ENCODE measurements at places on chromosomes 12 and 14.

- DNase-seq = peak; percentile 65
Measured at GRCh38 chr14:98345161-98345560, 926.8 kb downstream of the BCL11B start.

- DNase-seq = no peak
Measured at GRCh38 chr12:71703206-71703605, 17.3 kb downstream of the TMEM19 start.

- DNase-seq = no peak
Measured at GRCh38 chr12:95151821-95152220, 65.4 kb downstream of the FGD6 start.

DNA sequence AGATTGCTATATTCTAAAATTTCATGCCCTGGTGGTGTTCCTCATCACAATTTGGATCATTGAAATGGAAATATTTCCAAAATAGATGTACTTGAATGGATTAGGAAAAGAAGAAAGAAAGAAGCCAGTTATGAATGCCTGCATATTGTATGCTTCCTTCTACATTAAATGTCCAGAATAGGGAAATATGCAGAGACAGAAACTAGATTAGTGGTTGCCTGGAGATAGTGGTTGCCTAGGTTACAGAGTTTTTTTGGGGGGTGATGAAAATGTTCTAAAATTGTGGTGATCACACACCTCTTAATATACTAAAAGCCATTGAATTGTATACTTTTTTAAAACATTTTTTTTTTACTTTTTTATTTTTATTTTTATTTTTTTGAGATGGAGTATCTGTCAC, 18.0 kb downstream of the TUBA1A start:
- no peak for DNase-seq

GRCh38 chr12:84276215-84276614, 636.4 kb downstream of the SLC6A15 start:
- DNase-seq = no peak

DNA sequence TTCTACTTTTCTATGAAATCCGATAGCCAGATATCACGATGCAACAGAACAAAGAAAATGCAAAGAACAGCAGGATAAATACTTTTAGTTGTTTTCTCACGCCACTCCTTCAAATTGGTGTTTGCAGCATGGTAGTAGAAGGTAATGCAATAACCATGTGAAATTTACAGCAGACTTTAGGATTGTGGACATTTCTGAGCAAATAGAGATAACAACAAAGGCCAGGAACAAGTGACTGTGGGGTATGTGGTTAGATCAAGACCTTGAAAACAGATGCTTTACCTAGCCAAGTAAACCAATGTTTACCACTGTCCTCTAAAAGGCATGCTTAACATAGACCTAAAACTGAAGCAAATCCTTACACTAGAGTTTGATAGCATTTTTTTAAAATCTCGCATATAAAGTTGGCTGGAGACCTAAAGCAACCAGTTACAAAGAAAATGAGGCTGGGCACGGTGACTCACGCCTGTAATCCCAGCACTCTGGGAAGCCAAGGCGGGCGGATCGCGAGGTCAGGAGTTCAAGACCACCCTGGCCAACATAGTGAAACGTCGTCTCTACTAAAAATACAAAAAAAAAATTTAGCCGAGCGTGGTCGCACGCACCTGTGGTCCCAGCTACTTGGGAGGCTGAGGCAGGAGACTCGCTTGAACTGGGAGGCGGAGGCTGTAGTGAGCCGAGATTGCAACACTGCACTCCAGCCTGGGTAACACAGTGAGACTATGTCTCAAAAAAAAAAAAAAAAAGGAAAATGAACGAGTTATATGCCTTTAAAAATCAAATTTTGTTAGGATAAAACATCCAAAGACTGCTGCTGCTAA, 123.2 kb upstream of the FOXN3 start:
- peak; percentile 58 for DNase-seq

- DNase-seq = peak; percentile 34
Measured at GRCh38 chr12:52307836-52308805, 13.1 kb downstream of the KRT83 start.

GRCh38 chr14:86357119-86357518, 827.2 kb downstream of the FLRT2 start:
- DNase-seq = no peak

DNA sequence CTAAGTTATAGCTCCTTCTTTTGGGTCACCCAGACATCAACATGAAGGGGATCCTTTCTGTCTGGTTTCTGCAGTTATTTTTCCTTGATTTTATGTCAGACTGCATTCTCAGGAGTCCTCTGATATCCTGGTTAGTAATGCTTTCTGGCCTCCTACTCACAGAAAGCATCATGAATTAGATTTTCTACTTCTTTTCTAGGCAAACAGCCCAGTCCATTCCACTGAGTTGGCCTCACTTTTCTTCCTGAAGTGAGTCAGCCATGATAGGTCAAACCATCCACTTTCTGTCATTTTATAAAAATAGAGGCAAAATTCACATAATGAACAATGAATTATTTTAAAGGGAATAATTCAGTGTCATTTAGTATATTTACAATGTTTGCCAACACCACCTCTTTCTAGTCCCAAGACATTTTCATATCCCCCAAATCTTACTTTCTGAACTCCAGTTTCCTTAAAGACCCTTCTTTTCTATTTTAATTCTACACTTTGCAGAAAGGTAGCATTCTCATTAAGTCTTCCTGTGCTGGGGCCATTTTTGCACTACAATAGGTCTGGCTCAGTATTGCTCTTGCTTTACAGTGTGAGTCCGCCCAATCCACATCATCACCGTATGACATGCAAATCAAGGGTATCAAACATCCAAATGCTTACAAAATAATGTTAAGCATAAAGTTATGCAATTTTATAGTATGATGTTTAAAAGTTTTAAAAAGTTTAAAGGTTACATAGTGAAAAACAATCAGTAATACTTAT, 95.1 kb downstream of the UNC79 start:
- DNase-seq = peak; percentile 62

- peak; percentile 39 for DNase-seq
Measured at GRCh38 chr12:16347391-16348298, at the start of gene MGST1. Gene MGST1 (plus strand): TSS chr12:16347645. CDS start chr12:16354253, 6,608 bp downstream.

GRCh38 chr12:103778781-103779180, 62.3 kb downstream of the NT5DC3 start:
- DNase-seq = no peak

DNA sequence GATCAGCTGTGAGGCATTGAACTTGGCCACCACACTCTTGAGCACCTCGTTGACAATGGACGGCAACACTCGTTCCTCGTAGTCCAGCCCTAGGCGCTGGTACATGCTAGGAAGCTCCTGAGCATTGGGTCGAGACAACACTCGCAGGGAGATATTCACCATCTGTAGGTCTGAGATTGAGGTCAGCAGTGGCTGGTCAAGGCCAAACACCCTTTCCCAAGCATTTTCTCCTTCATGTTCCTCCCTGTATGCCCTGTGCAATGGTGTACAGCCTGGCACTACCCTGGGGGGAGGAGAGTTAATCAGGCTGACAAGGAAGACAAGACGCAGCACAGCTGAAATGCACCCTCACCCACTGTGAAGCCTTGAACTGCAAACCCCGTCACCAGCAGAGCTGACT, 2.0 kb downstream of the PHB2 start:
- no peak for DNase-seq

DNA sequence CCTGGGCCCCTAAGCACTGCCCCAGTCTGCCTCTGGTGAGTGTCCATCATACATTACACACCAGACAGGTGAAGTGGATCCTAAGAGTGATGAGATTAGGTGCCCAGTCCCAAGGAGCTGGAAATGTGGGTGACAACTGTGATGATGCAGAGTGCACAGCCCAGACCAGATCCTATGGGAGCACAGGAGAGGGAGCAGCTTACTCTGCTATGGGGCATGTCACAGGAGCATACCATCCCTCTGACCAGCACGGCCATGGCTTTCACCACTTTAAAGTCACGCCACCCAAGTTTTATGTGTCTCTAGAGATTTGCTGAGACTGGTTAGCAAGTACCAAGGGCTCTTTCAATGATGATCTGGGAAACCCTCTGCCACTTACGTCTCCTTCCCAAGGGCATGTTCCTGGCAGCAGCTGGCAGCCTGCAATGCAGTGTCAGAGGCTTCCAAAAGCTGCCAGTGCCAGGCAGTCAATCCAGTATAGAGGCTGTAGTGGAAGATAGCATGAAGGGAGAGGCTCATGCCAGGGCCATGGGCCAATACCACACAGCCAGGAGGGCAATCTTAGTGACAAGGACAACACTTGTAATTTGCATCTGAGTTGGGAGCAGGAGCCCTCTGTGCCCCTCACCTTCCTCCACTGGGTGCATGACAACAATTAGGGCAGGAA, 40.2 kb downstream of the STAB2 start:
- DNase-seq = no peak

GRCh38 chr12:93790472-93791152, 113.4 kb downstream of the CRADD start:
- DNase-seq = peak; percentile 90

DNA sequence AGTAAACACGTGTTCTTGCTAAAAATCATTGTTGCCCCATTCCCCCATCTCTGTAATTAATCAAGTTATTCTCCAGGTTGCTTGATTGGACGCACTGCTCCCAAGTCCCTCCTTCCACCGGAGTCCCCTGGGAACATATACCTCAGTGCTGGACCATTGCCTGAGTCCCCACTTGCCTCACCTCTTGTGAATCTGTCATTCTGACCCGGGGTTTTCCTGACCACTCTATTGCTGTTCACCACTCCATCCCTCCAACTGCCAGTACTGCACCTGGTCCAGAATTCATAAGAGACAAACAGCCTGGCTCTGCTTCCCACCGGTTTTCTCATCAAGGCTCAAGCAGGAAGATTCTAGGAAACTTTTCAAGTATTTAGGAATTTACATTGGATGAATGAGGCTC, 555.9 kb downstream of the VRK1 start:
- DNase-seq = no peak

DNA sequence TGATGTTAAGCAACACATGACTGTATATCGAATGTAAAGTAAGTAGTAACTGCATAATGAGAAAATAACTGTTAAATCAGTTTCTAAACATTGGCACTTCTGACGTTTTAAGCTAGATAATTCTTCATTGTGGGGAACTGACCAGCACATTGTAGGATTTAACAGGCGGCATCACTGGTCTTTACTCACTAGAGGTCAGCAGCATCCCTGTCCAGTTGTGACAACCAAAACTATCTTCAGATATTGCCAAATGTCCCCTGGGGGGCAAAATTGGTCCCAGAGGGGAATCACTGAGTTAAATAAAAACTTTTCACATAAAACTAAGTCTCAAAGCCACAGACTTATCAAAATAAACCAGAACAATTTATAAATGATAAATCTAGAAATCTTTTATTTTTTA, 65.3 kb downstream of the BLTP3B start:
- no peak for DNase-seq

- DNase-seq = no peak
Measured at GRCh38 chr14:28761438-28762291, 4.9 kb upstream of the FOXG1 start.

GRCh38 chr12:28040246-28040645, 67.7 kb upstream of the PTHLH start:
- DNase-seq = no peak

GRCh38 chr12:16271062-16271461, 6.4 kb downstream of the SLC15A5 start:
- DNase-seq = no peak

DNA sequence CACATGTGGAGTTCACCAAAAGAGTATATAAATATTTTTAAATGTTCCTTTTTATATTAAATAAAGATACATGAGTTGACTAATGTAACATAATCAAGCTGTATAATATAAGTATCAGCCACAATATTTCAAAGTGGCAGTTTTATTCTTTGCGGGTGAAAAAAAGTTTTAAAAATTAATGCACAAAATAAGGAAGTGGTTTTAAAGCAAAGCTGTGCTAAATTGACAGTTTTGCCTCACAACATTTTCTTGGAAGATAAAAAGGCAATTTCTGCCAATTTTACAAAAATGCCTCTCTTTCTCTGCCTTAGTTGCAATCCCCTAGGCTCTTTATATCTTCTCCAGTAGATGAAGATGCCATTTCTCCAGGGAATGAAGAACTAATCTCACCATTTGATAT, 719.1 kb downstream of the C12orf50 start:
- no peak for DNase-seq

GRCh38 chr12:103314786-103315185, 181.0 kb downstream of the C12orf42 start:
- DNase-seq = no peak

DNA sequence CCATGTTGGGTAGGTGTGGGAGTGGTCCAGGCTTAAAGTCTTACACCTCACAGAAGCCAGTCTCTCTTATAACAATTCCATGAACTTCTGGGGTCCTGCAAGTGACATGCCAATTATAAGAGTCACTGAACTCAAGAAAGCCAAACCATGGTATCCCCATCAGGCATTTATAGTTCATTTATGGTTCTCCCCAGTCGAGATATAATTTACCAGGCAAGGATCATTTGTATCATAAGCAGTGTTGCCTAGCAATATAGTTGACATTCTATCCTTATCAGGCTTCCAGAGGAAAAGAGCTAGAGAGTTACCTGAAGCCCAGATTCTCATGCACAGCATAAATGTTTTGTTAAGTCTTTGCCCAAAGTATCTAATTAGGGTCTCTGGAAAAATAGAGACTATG, 8.1 kb downstream of the JKAMP start:
- no peak for DNase-seq

DNA sequence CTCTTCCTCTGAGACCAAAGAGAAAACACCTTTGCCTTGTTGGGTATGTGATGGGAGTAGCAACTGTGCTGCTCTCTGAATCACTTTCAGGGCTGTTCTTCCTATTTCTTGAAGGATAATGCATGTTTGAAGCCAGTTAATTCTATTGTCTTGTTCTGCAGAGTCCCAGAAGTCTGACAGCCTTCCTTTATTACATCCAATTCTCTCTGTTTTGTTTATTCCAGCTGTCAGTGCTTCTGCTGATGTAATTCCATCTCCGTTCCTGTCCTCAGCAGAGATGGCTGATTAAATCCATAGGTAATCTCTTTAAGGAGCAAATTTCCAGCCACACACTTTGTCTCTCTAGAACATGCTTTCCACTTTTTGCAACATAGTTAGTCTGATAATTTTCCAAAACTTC, 59.7 kb downstream of the MGAT4C start:
- no peak for DNase-seq

DNA sequence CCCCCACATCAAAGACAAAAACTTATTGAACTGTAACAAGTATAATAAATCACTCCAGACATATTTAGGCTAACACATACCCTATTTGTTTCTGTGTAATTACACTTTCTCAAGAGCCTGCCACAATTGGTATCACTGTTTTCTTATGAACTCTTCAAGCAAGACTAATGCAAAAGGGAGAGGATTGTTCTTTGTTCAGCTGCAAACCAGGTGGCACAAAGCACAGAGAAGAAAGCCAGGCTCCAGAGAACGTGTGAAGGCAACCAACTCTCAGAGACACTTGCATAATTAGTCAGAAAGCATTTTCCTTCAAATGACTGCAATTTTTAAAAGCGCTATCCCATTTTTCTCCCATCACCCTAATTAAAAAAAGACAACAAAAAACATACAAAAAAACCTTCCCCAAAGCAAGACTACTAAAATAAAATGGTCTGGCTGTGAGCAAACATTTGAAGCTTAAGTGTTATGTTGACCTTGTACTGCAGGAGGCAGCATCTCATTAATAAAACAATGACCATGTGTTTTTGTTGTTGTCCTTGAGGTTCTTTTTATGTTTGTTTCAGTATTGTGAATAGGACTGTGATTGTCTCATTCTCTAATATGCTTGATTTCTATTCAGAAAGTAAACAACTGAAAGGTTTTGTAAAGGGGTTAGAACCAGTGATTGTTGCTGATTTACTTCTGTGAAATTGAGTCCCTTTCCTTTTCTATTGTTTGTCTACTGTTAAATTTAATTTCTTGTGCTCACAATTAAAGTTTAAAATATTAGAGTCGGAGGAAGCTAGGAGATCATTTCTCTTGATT, 452.7 kb upstream of the PDE3A start:
- DNase-seq = peak; percentile 49

- no peak for DNase-seq
Measured at GRCh38 chr14:48738186-48738925, 847.8 kb downstream of the RPS29 start.

All from astrocyte (in vitro differentiated cells and primary cell).